ENCODE measurements at places on chromosomes 5 and 9. TPM values are rescaled to one million over a fixed set of nuclear protein-coding genes. Genes with fewer than 3 reads are reported as not detected.
A peak's percentile ranks its signal among the peaks of the same experiment; 100 is the strongest.

The SLC27A6 gene
- total RNA-seq: not detected

The TIMD4 gene
- total RNA-seq: 9.5 TPM

The OTP gene
- not detected for total RNA-seq

The DMGDH gene
- total RNA-seq: not detected

The PRDM9 gene
- not detected for total RNA-seq

The NFIL3 gene
- total RNA-seq: 2.9 TPM

DNA sequence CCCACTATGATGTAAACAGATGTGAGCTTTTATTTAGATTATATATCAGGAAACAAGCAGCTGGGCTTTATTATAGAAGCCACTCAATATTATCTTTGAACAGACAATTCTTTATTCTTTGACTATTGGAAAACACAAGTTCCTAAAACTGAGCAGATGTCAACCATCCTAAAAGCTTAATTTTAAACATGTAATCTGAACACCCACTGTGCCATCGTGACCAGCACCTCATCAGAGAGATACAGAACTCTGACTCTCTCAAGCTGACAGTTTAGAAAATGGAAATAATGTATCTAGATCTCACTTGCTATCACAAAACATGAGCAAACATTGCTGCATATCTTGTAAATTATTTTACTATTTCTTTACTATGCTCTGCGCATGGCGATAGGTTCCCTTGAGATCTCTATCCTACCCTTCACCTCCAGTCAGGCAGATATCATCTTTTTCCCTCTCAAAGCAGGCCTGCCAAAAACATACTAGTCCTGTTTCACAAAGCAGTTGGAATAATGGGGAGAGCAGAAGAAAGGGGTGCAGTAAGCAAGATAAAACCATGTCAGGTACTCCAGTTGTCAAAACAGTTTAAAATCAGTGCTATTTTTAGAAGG, 151.0 kb downstream of the KIAA0825 start:
- no peak for DNase-seq
- no peak overlapping the region for H3K27ac ChIP-seq
- no peaks in the 10 kb centered on the region for H3K27me3 ChIP-seq
- H3K4me1 ChIP-seq: no peaks in the 10 kb centered on the region
- no peak overlapping the region for H3K4me3 ChIP-seq

GRCh38 chr9:14887149-14887548, 23.1 kb downstream of the FREM1 start:
- H3K4me1 ChIP-seq: no peaks in the 10 kb centered on the region
- H3K27ac ChIP-seq: no peak overlapping the region
- H3K27me3 ChIP-seq: no peaks in the 10 kb centered on the region

DNA sequence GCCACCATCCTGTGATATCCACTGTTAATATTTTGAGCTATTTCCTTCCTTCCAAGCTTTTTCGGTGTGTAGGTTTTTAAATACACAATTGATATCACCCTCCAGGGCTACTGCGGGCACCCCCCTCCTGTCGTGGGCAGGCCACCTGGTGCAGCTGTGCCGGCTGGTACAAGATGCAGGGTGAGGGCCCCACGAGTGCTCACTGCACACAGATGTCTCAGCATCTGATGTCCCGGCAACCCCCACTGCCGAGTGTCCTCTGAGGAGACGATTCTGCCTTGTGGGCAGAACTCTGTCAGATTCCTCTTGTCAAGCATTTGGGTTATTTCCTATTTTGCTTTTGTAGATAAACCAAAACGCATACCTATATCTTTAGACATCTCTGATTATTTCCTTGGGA, 25.1 kb downstream of the CACNA1B start:
- DNase-seq: no peak
- no peaks in the 10 kb centered on the region for H3K4me1 ChIP-seq
- no peak overlapping the region for H3K27ac ChIP-seq

- H3K4me3 ChIP-seq: no peak overlapping the region
- no peaks in the 10 kb centered on the region for H3K36me3 ChIP-seq
- H3K4me1 ChIP-seq: no peaks in the 10 kb centered on the region
These were observed 397.1 kb downstream of the MAN2A1 start for GRCh38 chr5:110086658-110087388.

- no peaks in the 10 kb centered on the region for H3K27me3 ChIP-seq
- H3K36me3 ChIP-seq: no peaks in the 10 kb centered on the region
- no peak overlapping the region for H3K4me3 ChIP-seq
- DNase-seq: no peak
- H3K27ac ChIP-seq: no peak overlapping the region
These were observed 107.4 kb downstream of the SCAMP1 start for GRCh38 chr5:78467752-78468357.

GRCh38 chr5:1745123-1745795, 54.4 kb downstream of the MRPL36 start:
- H3K36me3 ChIP-seq: no peaks in the 10 kb centered on the region
- no peak for DNase-seq
- H3K27ac ChIP-seq: no peak overlapping the region
- H3K4me3 ChIP-seq: no peak overlapping the region

GRCh38 chr5:144024545-144024944, 145.9 kb downstream of the YIPF5 start:
- no peak overlapping the region for H3K27ac ChIP-seq
- no peak for DNase-seq
- no peak overlapping the region for H3K4me3 ChIP-seq
- H3K27me3 ChIP-seq: no peaks in the 10 kb centered on the region
- H3K36me3 ChIP-seq: no peaks in the 10 kb centered on the region

- H3K27me3 ChIP-seq: no peaks in the 10 kb centered on the region
- H3K4me1 ChIP-seq: peaks cover 21% of the 10 kb centered on the region
- H3K4me3 ChIP-seq: peak overlapping the region; percentile 40
These were observed 744 bp upstream of the HMGCS1 start for GRCh38 chr5:43313854-43314457.

DNA sequence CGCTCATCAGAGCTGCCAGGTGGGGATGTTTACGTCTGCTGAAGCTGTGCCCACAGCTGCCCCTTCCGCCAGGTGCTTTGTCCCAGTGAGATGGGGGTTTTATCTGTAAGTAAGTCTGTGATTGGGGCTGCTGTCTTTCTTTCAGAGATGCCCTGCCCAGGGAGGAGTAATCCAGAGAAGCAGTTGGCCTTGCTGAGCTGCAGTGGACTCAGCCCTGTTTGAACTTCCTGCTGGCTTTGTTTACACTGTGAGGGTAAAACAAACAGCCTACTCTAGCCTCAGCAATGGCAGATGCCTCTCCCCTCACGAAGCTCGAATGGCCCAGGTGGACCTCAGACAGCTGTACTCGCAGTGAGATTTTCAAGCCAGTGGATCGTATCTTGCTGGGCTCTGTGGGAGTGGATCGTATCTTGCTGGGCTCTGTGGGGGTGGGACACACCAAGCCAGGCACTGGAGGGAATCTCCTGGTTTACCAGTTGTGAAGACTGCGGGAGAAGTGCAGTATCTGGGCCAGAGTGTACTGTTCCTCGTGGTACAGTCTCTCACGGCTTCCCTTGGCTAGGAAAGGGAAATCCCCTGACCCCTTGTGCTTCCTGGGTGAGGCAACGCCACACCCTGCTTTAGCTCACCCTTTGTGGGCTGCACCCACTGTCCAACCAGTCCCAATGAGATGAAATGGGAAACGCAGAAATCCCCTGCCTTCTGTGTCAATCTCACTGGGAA, 530.1 kb upstream of the DMAC1 start:
- no peak overlapping the region for H3K4me3 ChIP-seq
- no peak for DNase-seq
- no peak overlapping the region for H3K27ac ChIP-seq
- no peaks in the 10 kb centered on the region for H3K4me1 ChIP-seq
- H3K27me3 ChIP-seq: no peaks in the 10 kb centered on the region
- H3K36me3 ChIP-seq: no peaks in the 10 kb centered on the region

DNA sequence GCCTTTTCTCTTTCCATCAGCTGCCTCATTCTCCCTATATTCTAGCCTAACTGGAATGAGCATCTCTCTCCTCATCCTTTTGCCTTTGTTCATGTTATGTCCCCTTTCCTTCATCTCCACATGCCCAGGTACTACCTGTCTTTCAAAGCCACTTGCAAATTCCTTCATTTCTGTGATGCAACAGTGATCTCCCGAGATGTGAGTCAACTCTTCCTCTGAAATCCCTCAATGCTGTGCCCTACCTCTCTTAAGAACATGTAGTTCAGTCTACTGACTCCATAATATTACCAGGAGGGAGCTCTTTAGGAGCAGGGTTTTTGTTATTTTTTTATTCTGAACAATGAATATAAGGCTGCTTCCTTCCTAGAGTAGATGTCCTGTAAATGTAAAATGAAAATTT, 91.6 kb downstream of the ZNF462 start:
- no peak for DNase-seq
- H3K36me3 ChIP-seq: no peaks in the 10 kb centered on the region
- H3K4me3 ChIP-seq: no peak overlapping the region
- H3K27ac ChIP-seq: no peak overlapping the region
- H3K27me3 ChIP-seq: no peaks in the 10 kb centered on the region

DNA sequence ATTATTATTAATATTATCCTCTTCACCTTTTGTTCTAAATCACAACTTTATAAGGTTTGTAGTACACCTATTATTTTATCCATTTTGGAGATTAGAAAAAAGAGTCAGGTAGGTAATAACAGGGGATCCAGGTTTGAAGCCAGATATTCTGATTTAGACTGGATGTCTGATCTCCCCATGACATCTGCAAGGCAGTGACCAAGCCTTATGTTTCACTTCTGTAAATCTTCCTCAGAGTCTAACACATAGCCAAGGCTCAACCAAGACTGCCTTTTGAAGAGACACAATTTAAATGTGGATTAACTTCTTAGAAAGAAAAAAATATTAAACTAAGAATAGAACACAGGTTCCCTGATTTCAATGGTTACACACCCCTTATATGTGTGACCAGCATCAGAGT, 44.2 kb downstream of the CETN3 start:
- H3K4me1 ChIP-seq: no peaks in the 10 kb centered on the region
- no peak overlapping the region for H3K4me3 ChIP-seq
- no peak overlapping the region for H3K27ac ChIP-seq
- no peaks in the 10 kb centered on the region for H3K27me3 ChIP-seq
- DNase-seq: no peak

- no peak overlapping the region for H3K27ac ChIP-seq
- DNase-seq: no peak
- H3K27me3 ChIP-seq: peaks cover 15% of the 10 kb centered on the region
- H3K4me3 ChIP-seq: no peak overlapping the region
- no peaks in the 10 kb centered on the region for H3K36me3 ChIP-seq
These were observed 6.6 kb downstream of the POU4F3 start for GRCh38 chr5:146345240-146345577.

DNA sequence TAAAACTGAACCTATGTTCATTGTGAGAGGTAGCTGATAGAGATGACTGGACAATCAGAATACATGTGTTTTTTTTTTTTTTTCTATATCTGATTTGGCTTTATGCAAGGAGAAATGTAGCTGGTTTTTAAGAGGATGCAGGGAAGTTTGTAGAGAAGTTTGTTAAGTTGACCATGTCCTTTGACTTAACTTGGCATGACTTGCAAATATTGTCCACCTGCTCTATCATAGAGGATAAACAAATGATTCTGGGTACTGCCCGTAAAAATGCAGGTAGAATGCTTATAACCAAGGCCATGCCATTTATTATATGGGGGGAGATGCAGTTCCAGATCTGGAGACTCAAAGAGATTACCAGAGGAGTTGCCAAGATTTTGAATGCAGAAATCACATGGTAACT, 13.7 kb upstream of the NNT start:
- no peak overlapping the region for H3K4me3 ChIP-seq
- H3K4me1 ChIP-seq: no peaks in the 10 kb centered on the region
- H3K36me3 ChIP-seq: no peaks in the 10 kb centered on the region
- no peak for DNase-seq

- no peaks in the 10 kb centered on the region for H3K27me3 ChIP-seq
- H3K27ac ChIP-seq: no peak overlapping the region
- no peaks in the 10 kb centered on the region for H3K36me3 ChIP-seq
- no peak for DNase-seq
These were observed 171.4 kb upstream of the KLF4 start for GRCh38 chr9:107660976-107661375.

GRCh38 chr9:114276908-114277821, 45.7 kb upstream of the ORM1 start:
- H3K27me3 ChIP-seq: no peaks in the 10 kb centered on the region
- no peak overlapping the region for H3K27ac ChIP-seq
- H3K4me3 ChIP-seq: no peak overlapping the region
- DNase-seq: no peak
- H3K36me3 ChIP-seq: no peaks in the 10 kb centered on the region

DNA sequence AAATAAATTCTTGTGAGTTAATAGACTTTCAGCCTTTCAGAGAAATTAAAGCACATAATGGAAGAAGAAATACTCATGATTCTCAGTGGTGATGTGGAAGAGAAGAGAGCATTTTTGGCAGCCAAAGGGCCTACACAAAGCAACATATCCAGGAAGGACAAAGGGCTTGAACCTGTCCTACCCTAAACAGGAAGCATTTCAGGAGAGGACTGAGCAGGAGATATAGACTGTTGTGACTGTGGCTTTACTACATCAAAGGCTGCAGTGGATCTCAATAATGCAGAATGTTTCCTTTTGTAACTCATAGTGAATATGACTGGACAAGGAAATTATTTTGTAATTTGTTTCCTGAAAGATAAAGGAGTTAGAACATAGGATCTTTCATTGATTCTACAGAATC, 1.3 kb upstream of the PARP8 start:
- no peaks in the 10 kb centered on the region for H3K27me3 ChIP-seq
- DNase-seq: no peak
- H3K27ac ChIP-seq: peak overlapping the region; percentile 99
- no peaks in the 10 kb centered on the region for H3K36me3 ChIP-seq
- peaks cover 28% of the 10 kb centered on the region for H3K4me1 ChIP-seq

- no peaks in the 10 kb centered on the region for H3K36me3 ChIP-seq
- no peaks in the 10 kb centered on the region for H3K4me1 ChIP-seq
- H3K4me3 ChIP-seq: no peak overlapping the region
- H3K27ac ChIP-seq: no peak overlapping the region
- no peaks in the 10 kb centered on the region for H3K27me3 ChIP-seq
- no peak for DNase-seq
These were observed 340.4 kb downstream of the RASEF start for GRCh38 chr9:82722561-82722960.

DNA sequence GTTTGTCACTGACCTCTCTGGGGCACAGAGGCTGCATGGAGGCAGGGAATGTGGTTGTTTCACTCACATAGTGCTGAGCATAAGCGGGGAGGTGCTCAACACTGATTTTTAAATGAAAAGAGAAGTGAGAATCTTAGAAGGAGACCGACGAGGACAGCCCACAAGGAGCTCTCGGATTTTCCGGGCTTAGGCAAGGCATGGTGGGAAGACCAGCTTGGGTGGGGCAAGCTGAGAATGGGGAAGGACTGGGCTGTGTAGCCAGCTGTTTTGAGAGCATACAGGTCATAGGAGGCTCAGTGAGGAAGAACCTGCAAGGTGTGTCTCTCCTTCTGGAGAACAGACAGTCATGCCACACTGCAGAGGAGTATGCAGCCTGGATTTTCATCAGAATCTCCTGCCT, 86.0 kb upstream of the TNFSF8 start:
- no peak for DNase-seq
- no peak overlapping the region for H3K4me3 ChIP-seq
- no peak overlapping the region for H3K27ac ChIP-seq
- no peaks in the 10 kb centered on the region for H3K36me3 ChIP-seq

All from CD4-positive, alpha-beta memory T cell (primary cell).